ENCODE measurements at places on chromosomes 16 and 17.

- no peak for DNase-seq
Observed at GRCh38 chr16:89044418-89045180, 49.1 kb upstream of the ACSF3 start.

- no peak for DNase-seq
Observed at GRCh38 chr16:84315422-84315821, 20.7 kb downstream of the WFDC1 start.

- no peak for DNase-seq
Observed at GRCh38 chr16:17084130-17084529, 386.6 kb downstream of the XYLT1 start.

DNA sequence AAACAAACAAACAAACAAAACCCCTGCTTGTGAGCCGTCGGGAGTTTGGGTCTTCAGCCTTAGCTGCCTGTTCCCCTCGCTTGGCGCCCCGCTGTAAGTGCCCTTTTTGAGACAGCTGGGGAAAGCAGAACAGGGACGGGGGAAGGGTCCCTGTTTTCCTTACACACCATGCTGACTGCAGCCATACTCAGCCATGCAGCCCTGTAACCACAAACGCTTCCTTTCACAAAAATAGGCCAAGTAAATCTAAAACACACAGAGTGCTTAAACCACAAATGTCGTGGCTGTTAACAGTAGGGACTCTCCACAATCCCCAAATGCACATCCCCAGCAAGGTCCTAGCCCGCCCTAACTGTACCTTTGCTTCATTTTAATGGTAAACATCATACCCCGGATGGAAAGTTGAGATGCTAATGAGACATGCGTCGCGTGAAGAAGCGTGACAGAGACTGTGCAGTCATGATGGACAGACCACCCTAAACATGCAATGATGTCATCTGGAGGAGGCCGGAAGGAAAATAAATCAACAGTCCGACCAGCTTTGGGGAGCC, 129.9 kb downstream of the MGAT5B start:
- no peak for DNase-seq

DNA sequence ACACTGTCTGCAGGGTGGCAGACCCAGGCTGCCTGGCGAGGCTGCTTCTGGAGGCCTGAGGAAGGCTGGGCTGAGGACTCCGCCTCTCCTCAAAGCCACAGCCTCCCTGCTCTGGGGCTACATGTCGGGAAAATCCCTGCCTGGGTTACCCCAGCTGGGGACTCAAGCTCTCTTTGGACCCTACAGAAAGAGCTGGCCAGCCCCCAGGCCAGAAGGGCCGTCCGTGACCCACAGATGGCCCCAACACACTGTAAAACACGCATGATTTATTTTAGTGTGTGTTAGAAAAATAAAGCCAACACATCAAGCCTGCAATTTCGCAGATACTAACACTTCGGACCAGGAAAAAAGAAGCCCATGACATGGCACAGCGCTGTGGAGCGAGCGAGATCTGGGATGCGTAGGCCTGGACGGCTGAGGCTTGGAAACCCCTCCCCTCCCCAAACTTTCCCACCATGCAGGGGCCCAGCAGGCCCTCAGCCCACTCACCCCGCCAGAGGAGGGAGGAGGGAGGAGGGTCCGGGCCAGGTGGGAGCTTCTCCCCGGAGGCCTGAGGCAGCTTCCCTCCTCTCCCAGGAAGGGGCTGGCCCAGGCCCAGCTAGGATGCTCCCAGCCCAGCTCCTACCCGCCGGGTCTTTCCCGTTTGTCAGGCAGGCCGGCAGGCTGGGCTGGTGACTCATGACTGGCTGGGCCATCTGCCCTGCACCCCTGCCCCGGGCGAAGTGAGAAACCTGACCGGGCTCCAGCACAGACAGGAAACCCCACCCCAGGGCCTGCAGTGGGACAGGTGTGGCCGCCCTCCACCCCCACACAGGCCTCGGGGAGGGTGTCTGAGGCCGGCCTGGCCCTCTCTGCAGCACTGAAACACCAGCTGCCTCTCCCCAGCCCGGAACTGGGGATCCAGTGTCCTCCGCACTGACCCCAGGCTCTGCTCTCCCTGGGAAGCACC, 34.1 kb upstream of the SLC38A10 start:
- DNase-seq, result peak; percentile 46

DNA sequence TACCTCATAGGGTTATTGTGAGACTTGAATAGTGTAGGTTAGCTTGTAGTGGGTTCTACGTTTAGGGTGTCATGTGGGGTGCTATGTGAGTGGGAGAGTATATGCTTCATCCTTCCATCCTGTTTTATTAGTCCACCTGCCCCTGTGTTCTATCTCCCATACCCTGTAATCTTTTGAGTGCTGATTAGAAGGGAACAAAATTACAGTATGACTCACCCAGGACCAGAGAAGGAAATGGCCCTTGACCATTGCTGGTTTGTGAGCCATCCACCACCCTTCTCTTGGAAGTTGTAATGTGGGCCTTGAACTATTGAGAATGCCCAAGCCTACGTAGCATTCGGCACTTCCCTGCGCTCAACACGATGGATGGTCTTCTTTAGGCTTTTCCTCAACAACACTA, 17.1 kb downstream of the SAP30BP start:
- DNase-seq, result no peak

GRCh38 chr16:87850009-87851006, 19.0 kb downstream of the SLC7A5 start:
- DNase-seq, result no peak

DNA sequence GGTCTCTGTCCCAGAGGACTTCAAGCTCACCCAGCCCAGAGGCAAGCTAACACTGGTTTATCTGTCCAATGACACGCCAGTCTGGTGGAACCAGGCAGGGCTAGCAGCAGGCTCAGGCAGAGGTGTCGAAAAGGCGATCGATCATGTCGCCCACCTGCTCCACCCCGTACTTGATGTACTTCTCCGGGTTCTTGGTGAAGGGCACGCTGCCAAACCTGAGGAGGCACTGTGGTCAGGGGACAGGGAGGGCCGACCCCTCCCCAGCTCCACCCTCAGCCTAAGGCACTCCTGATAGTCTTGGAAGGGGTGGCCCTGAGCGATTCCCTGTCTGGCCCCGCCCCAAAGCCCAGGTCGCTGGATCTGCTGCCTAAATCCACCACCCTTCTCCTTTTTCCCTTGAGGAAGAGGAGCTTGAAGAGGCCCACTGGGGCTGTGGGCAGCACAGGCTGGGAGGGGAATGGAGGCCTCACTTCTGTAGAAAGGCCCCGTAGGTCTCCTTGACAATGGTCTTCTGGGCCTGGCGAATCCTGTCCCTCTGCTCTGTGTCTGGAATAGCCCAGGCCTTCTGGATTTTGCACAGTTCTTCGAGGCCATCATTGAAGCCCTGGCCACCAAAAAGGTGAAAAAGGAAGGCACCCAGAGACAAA, 4.7 kb downstream of the ZACN start:
- DNase-seq, result no peak

Measured in esophagus squamous epithelium (tissue), 5 donors.